ENCODE measurements at places on chromosomes 12 and 14.

GRCh38 chr12:76878099-76878898 lies 520 bp downstream of the CSRP2 start:
- DNase-seq = no peak

GRCh38 chr12:107026806-107027635 lies 40.1 kb upstream of the MTERF2 start:
- no peak for DNase-seq

- DNase-seq = no peak
Measured at GRCh38 chr12:54824402-54824801, 29.9 kb upstream of the MUCL1 start.

DNA sequence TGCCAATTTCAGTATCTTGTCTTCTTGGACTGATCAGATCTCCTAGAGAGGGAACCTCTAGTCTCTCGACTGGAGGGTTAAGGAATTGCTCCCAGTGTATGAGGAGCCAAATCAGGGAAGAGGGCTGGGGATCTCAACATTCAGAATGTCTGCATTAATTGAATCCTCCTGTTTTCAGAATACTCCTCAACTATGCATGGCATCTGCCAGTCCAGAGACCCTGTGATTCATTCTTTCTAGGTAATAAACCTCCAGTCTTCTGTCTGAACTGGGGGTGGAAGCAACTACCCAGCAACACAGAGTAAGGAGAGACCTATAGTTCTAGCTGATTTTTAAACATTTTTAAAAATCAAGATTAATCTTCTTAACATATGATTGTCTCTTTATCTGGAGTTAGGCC lies 92.7 kb downstream of the AKAP6 start:
- no peak for DNase-seq

- no peak for DNase-seq
Measured at GRCh38 chr14:55245657-55246268, 25.5 kb upstream of the FBXO34 start.

GRCh38 chr14:102314242-102315011 lies 5.1 kb upstream of the ZNF839 start:
- DNase-seq = peak; percentile 75

- DNase-seq = no peak
Measured at GRCh38 chr14:74924061-74924460, 1.0 kb upstream of the RPS6KL1 start.

- DNase-seq = no peak
Measured at GRCh38 chr14:58598028-58598803, 39.5 kb upstream of the DACT1 start.

- DNase-seq = no peak
Measured at GRCh38 chr12:25692115-25693035, 139.3 kb upstream of the LMNTD1 start.

DNA sequence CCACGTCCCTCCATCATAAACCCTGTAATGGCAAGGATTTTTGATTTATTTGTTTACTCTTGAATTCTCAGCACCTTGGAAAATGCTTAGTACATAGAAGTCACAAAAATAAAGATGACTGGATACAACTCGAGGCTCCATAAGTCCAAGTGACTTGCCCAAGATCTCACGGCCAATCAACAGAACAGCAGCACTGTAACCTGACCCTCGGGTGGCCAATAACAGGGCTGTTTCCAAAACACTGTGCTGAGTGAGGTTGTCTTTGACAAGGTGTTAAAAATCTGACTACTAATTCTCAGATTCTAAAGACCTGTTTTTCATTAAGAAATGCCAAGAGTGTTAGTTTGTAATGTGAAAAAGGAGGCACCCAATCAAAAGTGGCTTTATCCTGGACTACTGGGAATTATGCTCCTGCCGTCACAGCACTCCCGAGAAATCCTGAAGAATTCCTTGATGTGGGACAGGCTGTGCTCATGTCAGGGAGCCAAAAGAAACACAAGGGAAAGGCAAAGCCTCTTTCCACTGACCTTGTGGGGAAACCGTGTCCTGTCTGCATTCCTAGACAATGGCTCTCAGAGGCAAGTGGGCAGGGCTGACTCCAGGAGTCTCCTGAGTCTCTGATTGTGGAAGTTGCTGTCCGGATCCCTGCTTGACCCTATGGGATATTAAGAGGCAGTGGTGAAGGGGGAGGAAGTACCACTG lies 204.7 kb upstream of the PELI2 start:
- no peak for DNase-seq

- no peak for DNase-seq
Measured at GRCh38 chr14:58574623-58575022, 63.1 kb upstream of the DACT1 start.

GRCh38 chr12:80413462-80413861 lies 30.6 kb upstream of the PTPRQ start:
- no peak for DNase-seq

GRCh38 chr12:104710940-104711689 lies 247.0 kb downstream of the SLC41A2 start:
- DNase-seq = no peak

DNA sequence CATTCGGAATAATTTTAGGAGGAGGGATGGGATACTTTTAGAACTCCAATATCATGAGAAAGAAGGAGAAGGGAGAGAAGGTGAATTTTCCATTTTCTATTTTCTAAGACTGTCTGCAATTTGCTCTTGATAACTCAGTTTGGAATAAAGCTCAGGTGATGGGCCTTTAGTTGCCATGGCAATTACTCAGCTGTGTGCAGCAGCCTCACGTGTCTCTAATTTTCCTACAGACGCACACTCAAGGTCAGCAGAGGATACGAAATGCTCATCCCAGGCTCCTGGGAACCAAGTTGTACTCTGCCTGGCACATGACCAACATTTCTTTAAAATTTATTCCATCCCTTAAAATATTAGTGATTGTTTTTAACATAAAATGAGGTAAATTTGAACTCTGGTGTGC lies 76.7 kb downstream of the TTC8 start:
- DNase-seq = no peak

GRCh38 chr12:124464830-124465229 lies 102.6 kb downstream of the NCOR2 start:
- DNase-seq = no peak

DNA sequence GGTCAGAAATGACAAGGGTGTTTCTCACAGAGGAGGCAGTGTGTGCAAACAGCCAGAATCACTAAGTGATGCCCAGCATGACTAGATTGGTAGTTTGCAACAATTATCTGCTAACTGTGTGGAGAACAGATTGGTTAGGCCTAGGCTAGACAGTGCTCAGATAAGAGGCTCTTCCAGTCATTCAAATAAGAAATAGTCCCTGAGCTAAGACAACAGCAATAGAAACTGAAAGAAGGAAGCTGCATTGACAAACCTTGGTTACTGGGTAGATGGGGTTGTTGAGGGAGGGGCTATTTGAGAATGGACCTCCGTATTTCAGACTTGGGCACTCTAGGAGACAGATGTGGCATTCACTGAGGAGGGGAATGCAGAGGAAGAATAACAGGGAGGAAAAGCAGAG lies 255.0 kb upstream of the NPAS3 start:
- DNase-seq = no peak

GRCh38 chr14:67133595-67134441 lies 55.4 kb upstream of the GARIN2 start:
- DNase-seq = no peak

GRCh38 chr12:7108003-7108795 lies 815 bp downstream of the C1RL start:
- peak; percentile 59 for DNase-seq

DNA sequence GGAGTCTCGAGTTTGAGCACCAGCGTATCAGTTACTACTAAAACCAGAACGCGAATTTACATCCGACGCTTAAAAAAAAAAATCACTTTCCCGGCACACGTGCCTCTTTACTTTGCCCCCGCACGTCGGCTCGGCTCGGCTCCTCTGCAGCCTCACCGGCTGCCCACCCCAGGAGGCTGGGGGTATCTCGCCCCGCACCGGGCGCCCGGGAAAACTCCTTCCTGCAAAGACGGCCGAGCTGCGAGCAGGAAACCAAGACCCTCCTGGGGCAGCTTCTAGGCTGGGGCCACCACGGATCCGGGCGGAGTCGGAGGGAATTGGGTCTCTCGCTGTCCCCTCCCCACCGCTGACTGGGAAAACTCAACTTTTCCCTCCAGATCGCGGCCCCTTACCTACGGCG lies 610 bp downstream of the VSIG10 start:
- no peak for DNase-seq

GRCh38 chr14:71361336-71361735 lies 454.1 kb downstream of the PCNX1 start:
- no peak for DNase-seq

DNA sequence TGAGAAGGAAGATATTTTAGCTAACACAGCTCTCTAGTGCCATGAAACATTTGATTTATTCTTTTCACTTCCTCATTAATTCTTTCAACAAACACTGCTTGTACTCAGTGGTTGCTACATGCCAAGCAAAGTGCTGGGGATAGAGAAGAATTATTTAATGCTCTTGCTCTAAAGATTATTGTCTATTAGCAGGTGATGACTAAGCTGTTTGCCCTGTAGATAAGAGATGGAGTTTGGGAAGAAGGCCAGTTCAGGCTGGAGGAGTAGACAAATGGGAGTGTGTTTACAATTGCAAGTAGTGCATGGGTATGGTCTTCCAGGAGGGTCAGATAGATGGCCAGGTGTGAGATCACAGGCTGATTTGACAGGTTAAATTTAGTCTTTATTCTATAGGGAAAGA lies 99.8 kb upstream of the SEL1L start:
- no peak for DNase-seq

GRCh38 chr12:95528431-95528830 lies 22.8 kb downstream of the USP44 start:
- no peak for DNase-seq

- no peak for DNase-seq
Measured at GRCh38 chr14:69708049-69708448, 58.9 kb upstream of the SRSF5 start.

DNA sequence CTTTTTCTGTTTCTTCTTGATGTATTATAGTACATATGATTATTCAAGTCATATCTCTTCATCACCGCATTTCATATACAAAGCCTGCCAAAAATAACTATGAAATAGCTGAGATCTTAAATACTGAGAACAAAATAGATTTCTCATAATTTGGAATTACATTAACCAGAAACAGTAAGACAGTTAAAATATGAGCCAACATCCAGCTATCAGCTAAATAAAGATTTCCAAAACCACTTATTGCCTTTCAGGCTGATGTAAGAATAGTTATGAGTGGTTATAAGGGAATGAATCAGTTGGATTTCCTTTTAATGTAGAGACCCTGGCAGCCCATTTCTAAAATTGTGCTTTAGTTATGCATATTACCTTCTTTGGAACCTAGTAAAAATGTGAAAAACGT lies 47.4 kb downstream of the TMEM117 start:
- DNase-seq = no peak

GRCh38 chr12:60281522-60281921 lies 685.7 kb downstream of the SLC16A7 start:
- DNase-seq = no peak

- DNase-seq = no peak
Measured at GRCh38 chr14:21612324-21612723, 22.4 kb downstream of the OR10G2 start.

DNA sequence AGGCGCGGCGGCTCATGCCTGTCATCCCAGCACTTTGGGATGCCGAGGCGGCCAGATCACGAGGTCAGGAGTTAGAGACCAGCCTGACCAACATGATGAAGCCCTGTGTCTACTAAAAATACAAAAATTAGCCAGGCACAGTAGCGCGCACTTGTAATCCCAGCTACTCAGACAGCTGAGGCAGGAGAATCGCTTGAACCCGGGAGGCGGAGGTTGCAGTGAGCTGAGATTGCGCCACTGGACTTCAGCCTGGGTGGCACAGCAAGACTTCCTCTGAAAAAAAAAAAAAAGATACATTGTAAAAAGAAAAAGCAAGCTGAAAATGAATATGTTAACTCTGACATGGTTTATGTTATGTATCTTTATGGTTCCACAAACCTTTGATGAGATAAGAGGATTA lies 33.6 kb downstream of the RPGRIP1 start:
- no peak for DNase-seq

DNA sequence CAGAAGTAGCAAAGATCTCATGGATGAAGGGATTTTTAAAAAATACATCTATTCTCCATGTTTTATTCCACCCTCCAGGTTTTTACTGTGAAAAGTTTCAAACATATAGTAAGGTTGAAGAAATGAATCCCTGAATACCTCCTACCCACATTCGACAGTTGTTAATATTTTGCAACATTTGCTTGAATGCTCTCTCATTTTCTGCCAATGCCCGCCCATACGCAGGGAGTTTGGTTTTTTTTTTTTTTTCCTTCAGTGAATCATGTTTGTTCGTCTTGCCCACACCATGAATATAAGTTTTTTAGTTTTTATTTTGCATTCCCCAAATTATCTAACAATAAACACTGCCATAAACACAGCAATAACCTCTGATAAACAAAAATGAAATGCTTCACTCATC lies 82.9 kb downstream of the MAP1LC3B2 start:
- DNase-seq = no peak

DNA sequence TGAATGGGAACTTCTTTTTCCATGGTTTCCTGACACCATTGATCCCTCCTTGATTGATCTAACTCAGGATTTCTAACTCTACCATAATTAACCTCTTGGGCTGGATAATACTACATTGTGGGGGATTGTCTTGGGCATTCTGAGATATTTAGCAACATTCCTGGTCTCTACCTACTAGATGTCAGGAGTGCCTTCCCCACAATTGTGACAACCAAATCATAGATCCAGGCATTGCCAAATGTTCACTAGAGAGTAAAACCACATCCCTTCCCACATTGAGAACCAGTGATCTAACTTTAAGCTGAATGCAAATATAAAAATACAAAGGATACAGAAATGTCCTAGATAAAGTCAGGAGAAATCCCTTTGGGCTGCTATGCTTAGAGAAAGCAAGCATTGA lies 36.9 kb upstream of the CCDC198 start:
- no peak for DNase-seq

GRCh38 chr12:46489951-46490388 lies 117.4 kb upstream of the SLC38A2 start:
- DNase-seq = no peak

- no peak for DNase-seq
Measured at GRCh38 chr12:104022786-104023185, 27.2 kb downstream of the GLT8D2 start.

DNA sequence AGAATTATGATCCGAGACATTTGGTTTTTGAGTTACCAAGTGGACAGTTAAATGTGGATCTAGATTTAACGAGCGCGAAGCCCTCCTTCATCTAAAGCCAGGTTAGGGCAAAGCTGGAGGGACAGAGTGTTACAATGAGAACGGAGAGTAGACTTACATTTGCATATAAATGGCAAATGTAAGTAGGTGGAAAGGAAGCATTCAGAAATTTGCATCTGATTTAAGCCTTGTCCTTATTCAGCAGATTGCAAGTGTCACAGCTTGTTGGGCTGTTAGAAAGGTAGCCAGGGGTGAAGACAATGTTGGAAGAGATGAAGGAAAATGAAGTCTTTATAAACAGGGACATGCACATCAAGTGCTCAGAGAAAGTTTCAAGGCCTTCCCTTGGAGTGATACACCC lies 806.2 kb downstream of the GALC start:
- DNase-seq = no peak
